ENCODE measurements at places on chromosomes 7 and 10. TPM values are rescaled to one million over a fixed set of nuclear protein-coding genes. Genes with fewer than 3 reads are reported as not detected.

- no peak for DNase-seq
Observed at GRCh38 chr10:102668326-102669107, 24.2 kb downstream of the TRIM8 start.

GRCh38 chr7:112067200-112067599 lies 139.0 kb downstream of the DOCK4 start:
- DNase-seq: no peak

DNA sequence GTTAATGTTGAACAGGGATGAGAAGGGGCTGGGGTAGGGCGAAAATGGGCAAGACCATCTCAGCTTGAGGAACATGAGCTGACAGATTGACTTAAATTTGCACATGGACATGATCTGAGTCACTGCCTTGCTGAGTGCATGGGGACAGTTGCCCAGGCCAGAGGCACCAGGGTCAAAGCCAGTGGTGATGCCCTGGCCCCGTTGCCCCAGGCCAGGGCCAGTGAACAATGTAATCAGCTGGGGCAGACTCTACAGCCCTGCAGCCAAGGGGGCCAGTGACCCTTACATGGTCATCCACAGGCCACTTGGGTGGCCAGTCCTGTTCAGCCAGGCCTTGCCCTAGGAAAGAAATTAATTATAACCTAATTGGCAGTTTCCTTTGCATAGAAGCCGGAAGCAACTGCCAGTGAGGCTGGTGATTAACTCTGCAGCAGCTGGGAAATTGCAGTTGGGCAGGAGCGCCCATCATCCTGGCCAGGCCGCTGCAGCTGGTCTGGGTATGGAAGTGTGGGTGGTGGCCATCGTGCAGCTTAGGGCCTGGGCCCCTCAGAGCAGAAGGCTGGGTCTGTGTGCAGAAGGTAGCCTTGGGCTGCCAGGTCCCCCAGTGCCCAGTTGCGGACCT lies 9.6 kb downstream of the RET start:
- DNase-seq: no peak

Gene HIPK2
- polyA plus RNA-seq: 8.5 TPM

- no peak for DNase-seq
Observed at GRCh38 chr10:108753326-108753725, 1170.0 kb downstream of the XPNPEP1 start.

DNA sequence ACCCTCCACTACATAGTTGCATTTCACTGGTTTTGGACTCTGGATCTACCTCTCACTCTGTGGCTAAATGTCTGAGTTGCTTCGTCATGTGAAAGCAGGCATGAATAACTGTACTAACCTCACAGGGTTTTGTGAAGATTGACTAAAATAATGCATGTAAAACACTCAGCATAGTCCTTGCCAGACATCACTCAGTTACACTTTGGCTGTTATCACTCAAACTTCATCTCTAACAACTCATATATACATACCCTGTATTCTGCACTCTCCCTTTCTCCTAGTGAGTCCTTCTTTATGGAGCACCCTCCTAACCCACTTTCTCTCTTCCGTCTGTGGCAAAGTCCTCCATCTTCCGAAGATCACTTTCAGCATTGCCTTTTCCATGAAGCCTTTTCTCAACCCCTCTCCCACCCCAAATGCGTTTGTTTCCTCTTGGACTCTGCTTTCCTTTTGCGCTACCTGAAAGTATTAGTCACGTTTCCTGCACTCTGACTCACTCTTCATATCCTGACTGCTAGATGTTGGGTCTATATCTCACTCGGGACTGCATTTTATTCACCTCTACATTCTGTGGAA lies 72.6 kb downstream of the OSBPL3 start:
- no peak for DNase-seq

DNA sequence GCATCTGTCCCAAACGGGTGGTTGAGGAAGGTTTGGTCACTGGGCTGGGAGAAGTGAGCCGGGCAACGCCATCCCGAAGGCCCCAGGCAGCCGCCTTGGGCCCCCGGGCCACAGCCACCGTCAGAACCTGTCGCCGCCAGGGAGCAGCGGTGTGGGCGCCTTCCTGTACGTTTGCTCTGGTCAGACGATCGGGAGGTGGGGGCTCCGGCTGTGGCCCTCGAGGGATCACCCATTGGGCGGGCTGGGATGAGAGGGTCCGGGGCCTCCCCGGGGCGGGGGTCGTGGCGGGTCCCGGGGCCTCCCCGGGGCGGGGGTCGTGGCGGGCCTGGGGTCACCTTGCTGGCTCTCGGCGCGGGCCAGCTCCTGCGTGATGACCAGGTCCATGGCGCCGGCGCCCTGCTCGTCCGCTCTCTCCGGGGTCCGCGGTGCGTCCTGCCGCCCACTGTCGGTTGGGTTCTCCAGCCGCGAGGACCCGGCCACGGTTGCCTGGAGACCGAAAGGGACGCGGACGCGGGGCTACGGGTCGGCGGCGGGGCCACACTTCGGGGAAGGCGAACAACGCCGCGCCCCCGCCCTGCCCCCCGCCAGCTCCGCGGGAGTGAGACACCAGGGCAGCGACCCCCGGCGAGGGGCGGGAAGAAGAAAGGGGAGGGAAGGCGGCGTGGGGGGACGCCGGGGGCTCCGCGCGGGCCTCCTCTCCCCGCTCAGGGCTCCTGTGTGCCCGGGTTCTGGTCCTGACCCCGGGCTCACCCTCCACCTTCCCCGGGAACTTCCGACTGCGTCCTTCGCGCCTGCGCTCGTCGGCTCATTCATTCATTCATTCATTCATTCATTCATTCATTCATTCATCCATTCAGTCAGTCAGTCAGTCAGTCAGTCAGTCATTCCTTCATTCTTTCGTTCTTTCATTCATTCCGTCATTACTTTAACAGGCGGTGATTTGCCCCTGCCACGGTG lies at the start of gene CFAP46:
Gene CFAP46 (minus strand): TSS at position 470 of the 957 bp plus-strand sequence. CDS start 86 bp downstream, at position 384.
- no peak for DNase-seq

GRCh38 chr7:148903504-148903903 lies 19.4 kb upstream of the EZH2 start:
- DNase-seq: no peak

GRCh38 chr7:142200206-142200605 lies 57.7 kb downstream of the PRSS58 start:
- DNase-seq: no peak

DNA sequence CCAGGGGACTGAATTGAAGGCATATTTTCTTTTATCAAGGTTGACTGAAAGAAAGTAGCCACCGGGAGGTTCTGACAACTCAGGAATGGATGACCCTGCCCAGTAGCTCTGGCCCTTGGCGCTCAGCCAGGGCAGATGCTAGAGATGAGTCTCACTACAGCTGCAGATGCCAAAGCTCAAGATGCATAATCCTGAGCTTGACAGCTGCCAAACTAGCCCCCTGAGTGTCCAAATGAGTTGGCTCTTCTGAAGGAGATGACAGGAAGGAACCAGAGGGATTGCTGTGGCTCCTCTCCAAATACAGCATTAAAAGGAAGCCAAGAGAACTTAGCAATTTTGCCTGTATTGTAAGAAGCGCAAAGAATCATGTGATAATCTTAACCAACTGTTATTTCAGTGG lies 78.4 kb downstream of the NXPH1 start:
- no peak for DNase-seq

Gene SCIN
- polyA plus RNA-seq: 1.3 TPM

GRCh38 chr10:112698133-112698817 lies 251.3 kb downstream of the VTI1A start:
- no peak for DNase-seq

- no peak for DNase-seq
Observed at GRCh38 chr7:44307905-44308595, 17.3 kb downstream of the CAMK2B start.

GRCh38 chr10:100333661-100334440 lies 3.8 kb upstream of the PKD2L1 start:
- DNase-seq: no peak

Gene DGKI
- 1.8 TPM for polyA plus RNA-seq

GRCh38 chr7:1521456-1521855 lies 9.0 kb upstream of the MAFK start:
- DNase-seq: no peak

Gene HIF1AN
- 15.4 TPM for polyA plus RNA-seq

Gene BMS1
- polyA plus RNA-seq: 11.5 TPM

Gene SYT15
- polyA plus RNA-seq: 5.1 TPM

Measured in urinary bladder (tissue), 4 donors.